HL-60 (cell line): ENCODE measurements at places on chromosomes 7 and 10.
A peak's percentile ranks its signal among the peaks of the same experiment; 100 is the strongest.

DNA sequence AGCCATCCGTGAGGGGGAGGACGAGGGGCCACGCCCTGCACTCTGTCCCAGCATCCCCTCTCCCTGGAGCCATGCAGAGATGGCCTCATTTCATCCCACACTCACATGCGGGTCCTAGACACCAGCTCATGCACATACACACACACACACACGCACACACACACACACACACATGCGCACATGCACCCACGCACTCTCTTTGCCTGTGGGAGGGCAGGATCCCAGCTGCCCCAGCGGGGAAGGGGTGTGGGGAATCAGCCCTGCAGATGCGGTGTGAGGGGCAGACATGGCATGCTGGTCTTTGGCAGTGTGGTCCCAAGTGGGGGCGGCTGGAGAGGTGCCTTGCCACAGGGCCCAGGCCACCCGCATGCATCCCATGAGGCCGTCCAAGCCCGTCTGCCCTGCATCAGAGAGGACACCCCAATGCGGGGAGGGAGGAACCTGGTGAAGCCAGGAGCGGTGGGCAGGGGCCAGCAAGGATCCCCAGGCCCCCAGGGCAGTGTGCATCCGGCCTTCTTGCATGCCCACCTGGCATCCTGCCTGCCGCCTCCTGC, 68.1 kb downstream of the LHPP start:
- no peak for DNase-seq

- DNase-seq: no peak
These were observed 1.4 kb downstream of the BTAF1 start for GRCh38 chr10:91925022-91925320.

- DNase-seq: no peak
These were observed 12.1 kb upstream of the SYPL1 start for GRCh38 chr7:106124186-106124585.

DNA sequence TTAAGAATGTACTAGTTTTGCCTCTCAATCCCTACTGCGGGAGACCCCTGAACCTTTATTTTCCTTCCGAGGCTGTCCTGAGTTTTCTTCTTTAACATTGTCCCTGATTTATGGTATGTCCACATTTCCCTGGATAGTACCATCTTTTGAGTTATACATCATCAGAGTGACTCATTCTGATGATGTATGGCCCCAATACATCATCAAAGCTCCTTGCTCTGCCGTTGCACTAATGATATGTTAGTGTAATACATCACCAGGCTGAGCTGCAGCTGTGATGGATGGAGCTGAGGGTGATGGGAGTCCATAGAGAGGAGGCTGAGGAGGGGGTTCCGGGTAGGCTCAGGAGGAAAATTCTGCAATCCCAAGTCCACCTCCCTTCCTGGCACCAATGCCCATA, 986.5 kb downstream of the KCNMA1 start:
- no peak for DNase-seq

- DNase-seq: no peak
These were observed 113.1 kb downstream of the LRRC4 start for GRCh38 chr7:127918130-127918529.

DNA sequence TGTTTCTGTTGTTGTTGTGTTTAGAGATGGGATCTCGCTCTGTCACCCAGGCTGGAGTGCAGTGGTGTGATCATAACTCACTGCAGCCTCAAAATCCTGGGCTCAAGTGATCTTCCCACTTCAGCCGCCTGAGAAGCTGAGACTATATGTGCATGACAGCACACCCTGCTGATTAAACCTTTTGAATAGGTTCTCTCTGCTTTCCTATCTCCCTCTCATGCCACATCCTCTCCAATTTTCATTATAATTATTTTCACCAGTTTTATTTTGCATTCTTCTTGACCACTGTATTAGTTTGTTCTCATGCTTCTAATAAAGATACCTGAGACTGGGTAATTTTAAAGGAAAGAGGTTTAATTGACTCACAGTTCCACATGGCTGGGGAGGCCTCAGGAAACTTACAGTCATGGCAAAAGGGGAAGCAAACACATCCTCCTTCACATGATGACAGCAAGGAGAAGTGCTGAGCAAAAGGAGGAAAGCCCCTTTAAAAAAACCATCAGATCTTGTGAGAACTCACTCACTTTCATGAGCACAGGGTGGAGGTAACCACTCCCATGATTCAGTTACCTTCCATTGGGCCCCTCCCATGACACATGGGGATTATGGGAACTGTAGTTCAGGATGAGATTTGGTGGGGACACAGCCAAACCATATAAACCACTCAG, 12.9 kb downstream of the AGK start:
- peak; percentile 34 for DNase-seq

DNA sequence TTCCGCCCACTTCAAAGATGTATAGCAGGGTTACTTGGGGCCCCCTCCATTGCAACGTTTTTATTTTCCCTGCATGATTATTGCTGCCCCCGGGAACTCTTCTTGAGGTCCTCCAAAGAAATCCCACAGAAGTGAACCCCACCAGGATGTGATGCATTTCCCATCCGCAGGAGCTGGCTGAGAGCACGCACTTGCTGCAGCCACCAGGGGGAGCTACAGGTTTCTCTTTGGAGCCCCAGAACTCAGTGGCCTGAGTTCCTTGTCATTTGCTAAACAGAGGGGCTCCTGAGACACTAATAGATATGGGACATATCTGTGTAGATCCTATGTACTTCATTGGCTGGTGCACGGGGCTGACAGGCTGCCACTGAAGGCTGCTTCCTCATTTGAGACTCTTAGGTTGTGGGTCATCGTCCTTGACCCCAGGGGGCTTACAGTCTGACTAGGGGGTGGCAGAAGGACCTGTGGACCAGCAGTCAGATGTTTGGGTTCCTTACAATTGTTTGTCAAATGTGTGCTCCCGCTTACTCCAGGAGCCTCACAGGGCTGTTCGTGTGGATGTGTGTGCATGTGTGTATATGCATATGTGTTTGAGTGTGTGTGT, 52.3 kb upstream of the ENO4 start:
- peak; percentile 8 for DNase-seq

GRCh38 chr7:94357076-94357475, 37.6 kb upstream of the COL1A2 start:
- DNase-seq: no peak

- DNase-seq: no peak
These were observed 241.4 kb upstream of the ZNF32 start for GRCh38 chr10:43890124-43890523.

DNA sequence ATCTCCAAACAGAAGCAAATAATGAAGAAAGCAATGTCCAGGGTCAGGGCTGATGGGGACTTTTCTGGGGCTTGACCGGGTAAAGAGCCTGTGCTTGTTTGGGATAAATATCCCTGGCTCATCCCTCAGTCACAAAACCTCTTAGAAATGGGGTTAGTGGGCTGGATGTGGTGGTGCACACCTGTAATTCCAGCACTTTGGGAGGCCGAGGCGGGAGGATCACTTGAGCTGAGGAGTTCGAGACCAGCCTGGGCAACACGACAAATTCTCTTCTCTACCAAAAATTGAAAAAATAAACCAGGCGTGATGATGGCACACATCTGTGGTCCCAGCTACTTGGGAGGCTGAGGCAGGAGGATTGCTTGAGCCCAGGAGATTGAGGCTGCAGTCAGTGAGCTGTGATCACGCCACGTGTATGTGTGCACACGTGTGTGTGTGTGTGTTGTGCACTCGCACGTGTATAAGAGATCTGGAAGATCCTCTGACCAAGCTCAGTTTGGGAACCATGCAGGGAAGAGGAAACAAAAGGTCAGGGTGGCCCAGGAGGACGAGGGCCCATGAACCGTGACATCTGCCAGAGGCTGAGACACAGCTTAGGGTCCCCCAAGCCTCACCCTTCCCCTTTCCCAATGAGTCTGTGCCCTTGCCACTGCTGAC, 258.6 kb downstream of the TEX36 start:
- no peak for DNase-seq

GRCh38 chr7:27889800-27890199, 149.8 kb downstream of the TAX1BP1 start:
- no peak for DNase-seq

DNA sequence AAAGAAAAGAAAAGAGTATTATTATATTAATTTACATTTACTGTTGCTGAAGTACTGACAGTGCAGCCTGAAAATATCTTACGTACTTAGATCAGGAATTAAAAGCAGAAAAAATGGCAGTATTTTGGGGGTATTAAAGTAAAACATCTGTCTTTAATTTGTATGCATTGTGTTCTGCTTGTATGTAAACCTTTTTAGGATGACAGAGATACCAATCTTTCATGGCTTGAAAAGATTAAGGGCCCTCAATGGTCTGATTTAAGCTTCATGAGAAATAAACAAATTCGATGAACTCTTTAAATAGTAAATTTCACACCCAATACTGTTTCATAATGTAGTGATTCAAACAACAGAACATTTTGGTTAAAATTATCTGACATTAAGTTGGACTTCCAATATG, 116.3 kb downstream of the MLLT10 start:
- DNase-seq: no peak

DNA sequence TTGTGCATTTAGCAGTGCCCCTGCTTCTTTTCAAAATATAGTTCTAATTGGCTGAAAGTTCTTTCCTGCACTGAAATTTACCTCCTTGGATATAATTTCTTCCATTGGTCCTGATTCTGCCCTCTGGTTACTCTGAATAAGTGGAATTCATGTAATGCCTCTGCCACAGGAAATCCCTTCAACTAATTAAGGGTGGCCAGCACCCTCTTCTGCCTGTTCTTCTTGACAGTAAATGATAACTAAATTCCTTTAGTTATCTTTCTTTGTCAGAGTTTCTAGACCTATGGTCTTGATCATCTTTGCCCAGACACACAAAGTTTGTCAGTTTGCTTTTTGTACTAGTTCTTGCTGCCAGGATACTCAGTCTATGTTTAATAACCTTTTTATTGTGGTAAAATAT, 40.2 kb downstream of the PRKCQ start:
- DNase-seq: no peak

- DNase-seq: no peak
These were observed 24.3 kb upstream of the KCNIP2 start for GRCh38 chr10:101867931-101868330.
